ENCODE measurements at places on chromosomes 1 and 21.

DNA sequence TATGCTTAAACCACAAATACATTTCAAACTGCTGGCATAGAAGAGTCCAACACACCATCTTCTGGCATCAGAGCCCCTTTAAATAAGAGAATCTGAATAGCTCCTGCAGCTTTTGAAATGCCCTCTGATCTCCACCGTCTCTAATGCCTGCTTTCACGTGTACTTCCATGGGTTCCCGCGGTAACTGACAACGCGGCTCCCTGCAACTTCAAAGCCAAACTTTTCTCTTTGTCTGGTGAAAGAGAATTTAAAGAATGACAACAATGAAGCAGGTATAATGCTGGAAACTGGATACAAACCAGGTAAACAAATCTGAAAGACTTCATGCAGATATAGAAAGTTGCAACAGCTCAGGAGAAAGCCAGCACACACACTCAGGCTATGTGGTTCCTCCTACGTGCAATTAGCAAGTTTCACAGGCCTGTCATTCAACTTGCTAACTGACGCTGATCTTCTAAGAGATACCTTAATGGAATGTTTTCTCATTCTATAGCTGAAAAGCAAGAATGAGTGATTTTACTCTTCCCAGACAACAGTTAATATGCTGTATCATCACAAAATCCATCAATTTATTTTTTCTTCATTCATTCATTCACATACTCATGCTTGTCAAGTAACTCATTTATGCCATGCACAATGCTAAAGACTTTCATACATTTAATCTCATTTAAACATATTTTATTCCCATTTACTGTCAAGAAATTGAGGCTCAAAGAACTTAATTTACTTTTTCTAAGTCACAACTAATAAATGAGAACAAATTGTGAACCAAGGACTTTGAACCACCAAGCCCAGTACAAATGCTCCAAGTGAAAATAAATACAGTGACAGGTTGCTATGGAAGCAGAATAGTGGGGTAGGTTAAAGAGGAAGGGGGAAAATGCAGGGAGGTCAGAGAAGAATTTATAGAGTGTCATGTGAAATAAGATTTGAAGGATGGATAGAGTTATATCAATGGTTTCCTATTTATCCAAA lies 202.7 kb upstream of the SNX7 start:
- no peaks in the 10 kb centered on the region for H3K4me1 ChIP-seq
- no peaks in the 10 kb centered on the region for H3K27me3 ChIP-seq
- no peaks in the 10 kb centered on the region for H3K36me3 ChIP-seq
- DNase-seq: no peak
- no peak overlapping the region for H3K4me3 ChIP-seq
- no peak overlapping the region for H3K27ac ChIP-seq

- no peaks in the 10 kb centered on the region for H3K4me1 ChIP-seq
- H3K4me3 ChIP-seq: no peak overlapping the region
- no peak for DNase-seq
These were observed 47.2 kb downstream of the FMN2 start for GRCh38 chr1:240138867-240139266.

GRCh38 chr1:245058436-245058835 lies 96.3 kb upstream of the KIF26B start:
- no peak overlapping the region for H3K4me3 ChIP-seq
- H3K36me3 ChIP-seq: no peaks in the 10 kb centered on the region
- no peaks in the 10 kb centered on the region for H3K27me3 ChIP-seq
- no peaks in the 10 kb centered on the region for H3K4me1 ChIP-seq
- DNase-seq: no peak

- no peak overlapping the region for H3K4me3 ChIP-seq
- H3K36me3 ChIP-seq: no peaks in the 10 kb centered on the region
- H3K4me1 ChIP-seq: no peaks in the 10 kb centered on the region
- H3K27ac ChIP-seq: no peak overlapping the region
These were observed 98.9 kb upstream of the RGS18 start for GRCh38 chr1:192059407-192059806.

- no peaks in the 10 kb centered on the region for H3K27me3 ChIP-seq
- no peak for DNase-seq
- H3K4me1 ChIP-seq: no peaks in the 10 kb centered on the region
- H3K27ac ChIP-seq: no peak overlapping the region
- no peaks in the 10 kb centered on the region for H3K36me3 ChIP-seq
These were observed 13.7 kb downstream of the WASF2 start for GRCh38 chr1:27476237-27476636.

- DNase-seq: no peak
- no peaks in the 10 kb centered on the region for H3K4me1 ChIP-seq
- H3K36me3 ChIP-seq: no peaks in the 10 kb centered on the region
- no peaks in the 10 kb centered on the region for H3K27me3 ChIP-seq
- no peak overlapping the region for H3K4me3 ChIP-seq
These were observed 195.7 kb upstream of the KIAA0040 start for GRCh38 chr1:175388285-175388684.

GRCh38 chr1:115647507-115647906 lies 5.7 kb downstream of the VANGL1 start:
- no peak overlapping the region for H3K27ac ChIP-seq
- no peak for DNase-seq
- no peak overlapping the region for H3K4me3 ChIP-seq
- H3K4me1 ChIP-seq: no peaks in the 10 kb centered on the region
- no peaks in the 10 kb centered on the region for H3K36me3 ChIP-seq

GRCh38 chr21:21286170-21286798 lies 288.1 kb downstream of the NCAM2 start:
- H3K27ac ChIP-seq: no peak overlapping the region
- no peaks in the 10 kb centered on the region for H3K27me3 ChIP-seq
- no peak overlapping the region for H3K4me3 ChIP-seq
- no peaks in the 10 kb centered on the region for H3K4me1 ChIP-seq
- DNase-seq: no peak

- H3K27ac ChIP-seq: no peak overlapping the region
- no peak overlapping the region for H3K4me3 ChIP-seq
- no peaks in the 10 kb centered on the region for H3K4me1 ChIP-seq
- DNase-seq: no peak
- no peaks in the 10 kb centered on the region for H3K36me3 ChIP-seq
These were observed 44.4 kb downstream of the COLGALT2 start for GRCh38 chr1:183993132-183993531.

DNA sequence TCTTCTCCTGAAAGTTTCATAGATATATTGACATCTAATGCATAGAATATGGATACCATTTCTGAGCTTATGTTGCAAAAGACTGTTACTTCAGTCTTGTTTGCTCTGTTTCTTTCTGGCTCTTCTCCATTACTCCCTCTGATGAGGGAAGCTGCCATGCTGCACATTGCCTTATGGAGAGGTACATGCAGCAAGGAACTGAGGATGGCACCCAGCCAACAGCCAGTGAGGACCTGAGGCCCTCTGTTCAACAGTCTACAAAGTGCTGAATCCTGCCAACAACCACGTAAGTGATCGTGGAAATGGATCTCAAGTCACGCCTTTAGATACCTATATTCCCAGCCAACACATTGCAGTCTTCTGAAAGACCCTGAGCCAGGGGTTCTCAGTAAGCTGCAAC lies 66.6 kb upstream of the ADAMTS5 start:
- H3K36me3 ChIP-seq: no peaks in the 10 kb centered on the region
- no peaks in the 10 kb centered on the region for H3K4me1 ChIP-seq
- no peak overlapping the region for H3K27ac ChIP-seq
- no peak overlapping the region for H3K4me3 ChIP-seq
- H3K27me3 ChIP-seq: no peaks in the 10 kb centered on the region

GRCh38 chr1:212228591-212229119 lies 56.6 kb upstream of the PPP2R5A start:
- H3K4me3 ChIP-seq: no peak overlapping the region
- no peaks in the 10 kb centered on the region for H3K36me3 ChIP-seq
- H3K4me1 ChIP-seq: no peaks in the 10 kb centered on the region
- H3K27me3 ChIP-seq: no peaks in the 10 kb centered on the region

- no peaks in the 10 kb centered on the region for H3K36me3 ChIP-seq
- H3K27me3 ChIP-seq: no peaks in the 10 kb centered on the region
These were observed 12.6 kb upstream of the CHI3L2 start for GRCh38 chr1:111214884-111215283.

DNA sequence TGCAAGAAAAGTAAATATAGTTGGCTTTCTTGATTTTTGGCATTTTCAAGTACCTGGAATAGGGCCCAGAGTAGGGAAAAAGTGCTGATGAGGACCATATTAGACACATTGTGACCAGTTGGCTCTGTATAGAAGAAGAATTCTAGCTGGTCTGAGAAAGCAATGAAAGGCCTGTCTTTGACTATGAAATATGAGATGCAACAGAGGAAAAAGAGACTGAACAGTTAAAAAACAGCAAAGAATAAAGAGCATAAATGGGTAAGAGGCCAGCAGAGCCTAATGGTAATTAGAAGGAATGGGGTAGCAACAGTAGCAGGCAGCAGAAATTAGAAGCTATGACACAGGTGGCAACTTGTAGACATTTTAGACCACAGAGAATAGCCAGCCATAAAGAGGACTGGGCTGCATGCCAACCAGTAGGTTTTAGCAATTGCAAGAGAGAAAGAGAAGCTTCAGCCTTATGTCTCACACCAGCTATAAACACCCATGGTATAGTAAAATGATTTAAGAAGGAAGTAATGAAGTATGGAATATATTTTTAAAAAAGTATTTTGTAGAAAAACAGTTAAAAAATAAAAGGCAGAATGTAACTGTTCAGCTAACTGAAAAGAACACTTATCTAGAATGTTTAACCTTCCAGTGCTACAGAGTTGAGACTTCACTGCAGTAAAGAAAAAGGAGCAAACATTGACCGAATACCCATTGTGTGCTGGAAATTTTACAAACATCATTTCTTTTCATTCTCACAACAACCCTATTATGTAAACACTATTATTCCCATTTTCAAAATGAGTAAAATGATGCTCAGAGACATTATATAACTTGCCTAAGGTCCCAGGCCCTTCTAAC lies 114.1 kb downstream of the LHX4 start:
- no peaks in the 10 kb centered on the region for H3K4me1 ChIP-seq
- H3K27me3 ChIP-seq: no peaks in the 10 kb centered on the region
- H3K36me3 ChIP-seq: no peaks in the 10 kb centered on the region
- no peak overlapping the region for H3K27ac ChIP-seq
- no peak for DNase-seq

DNA sequence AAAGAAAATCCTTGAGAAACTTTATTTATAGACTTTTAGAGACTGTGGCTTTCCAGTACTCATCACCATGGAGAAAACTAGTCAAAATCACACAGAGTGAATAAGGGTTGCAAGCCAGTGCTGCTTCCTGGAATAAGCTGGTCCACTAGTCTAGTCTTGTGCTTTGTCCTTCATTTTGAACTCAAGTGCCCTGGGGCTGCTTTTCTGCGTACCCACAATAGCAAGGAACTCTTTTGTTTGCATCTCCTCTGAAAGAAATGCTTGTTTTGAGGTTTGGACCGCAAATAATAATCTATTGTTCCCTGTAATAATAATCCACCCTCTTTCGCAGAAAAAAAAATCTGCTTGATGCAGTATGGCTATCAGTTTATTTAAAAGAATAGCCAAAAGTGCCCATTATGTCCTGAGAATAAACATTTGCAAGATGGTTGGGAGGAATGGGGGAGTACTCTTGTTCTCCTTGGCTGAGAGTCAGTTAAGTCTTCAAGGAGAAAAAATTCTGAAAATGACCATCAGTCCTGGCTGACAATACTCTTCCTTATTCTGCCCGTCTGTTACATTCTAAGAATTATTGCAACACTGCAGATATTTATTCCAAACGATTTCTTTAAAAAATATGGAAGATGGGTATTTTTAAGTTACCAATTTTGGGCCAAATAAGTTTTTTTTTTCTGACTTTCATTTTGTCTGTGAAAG lies 41.9 kb downstream of the MPZL1 start:
- no peaks in the 10 kb centered on the region for H3K36me3 ChIP-seq
- no peak overlapping the region for H3K27ac ChIP-seq
- no peaks in the 10 kb centered on the region for H3K27me3 ChIP-seq
- no peak for DNase-seq
- H3K4me1 ChIP-seq: peaks cover 8% of the 10 kb centered on the region

DNA sequence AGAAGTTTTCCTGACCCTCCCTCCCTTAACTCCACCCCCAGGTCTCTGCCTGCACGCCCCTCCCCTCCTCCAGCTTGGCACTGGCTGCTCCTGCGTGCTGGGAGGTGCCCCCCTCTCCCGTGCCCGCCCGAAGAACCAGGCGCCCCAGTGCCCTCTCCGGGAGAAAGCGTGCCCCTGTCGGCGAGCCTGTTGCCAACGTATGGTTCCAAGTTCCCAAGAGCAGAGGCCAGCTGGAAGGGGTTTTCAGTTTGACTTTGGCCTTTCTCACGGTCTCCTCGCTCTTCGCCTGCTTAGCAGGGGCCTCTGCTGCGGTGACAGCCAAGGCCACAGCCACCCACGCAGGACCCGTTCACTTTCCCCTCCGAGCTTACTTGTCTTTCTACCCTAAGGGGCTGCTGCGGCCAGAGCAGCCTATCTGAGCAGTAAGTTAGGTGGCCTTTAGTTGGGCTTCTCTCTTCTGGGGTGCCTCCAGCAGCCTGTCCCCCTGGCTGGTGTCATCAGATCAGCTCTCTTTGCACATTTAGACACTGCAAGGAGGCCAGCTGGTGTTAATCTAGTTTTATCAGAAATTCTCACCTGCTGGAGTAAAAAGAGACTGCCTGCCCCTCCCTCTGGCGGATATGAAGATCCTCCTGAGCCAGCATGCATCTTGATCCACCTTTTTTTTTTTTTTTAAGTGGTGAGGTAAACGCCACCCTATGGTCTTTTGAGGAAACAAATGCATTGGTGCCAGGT lies 1.5 kb downstream of the STUM start:
- DNase-seq: peak; percentile 60
- peak overlapping the region; percentile 29 for H3K4me3 ChIP-seq
- H3K4me1 ChIP-seq: peaks cover 5% of the 10 kb centered on the region
- no peaks in the 10 kb centered on the region for H3K27me3 ChIP-seq

DNA sequence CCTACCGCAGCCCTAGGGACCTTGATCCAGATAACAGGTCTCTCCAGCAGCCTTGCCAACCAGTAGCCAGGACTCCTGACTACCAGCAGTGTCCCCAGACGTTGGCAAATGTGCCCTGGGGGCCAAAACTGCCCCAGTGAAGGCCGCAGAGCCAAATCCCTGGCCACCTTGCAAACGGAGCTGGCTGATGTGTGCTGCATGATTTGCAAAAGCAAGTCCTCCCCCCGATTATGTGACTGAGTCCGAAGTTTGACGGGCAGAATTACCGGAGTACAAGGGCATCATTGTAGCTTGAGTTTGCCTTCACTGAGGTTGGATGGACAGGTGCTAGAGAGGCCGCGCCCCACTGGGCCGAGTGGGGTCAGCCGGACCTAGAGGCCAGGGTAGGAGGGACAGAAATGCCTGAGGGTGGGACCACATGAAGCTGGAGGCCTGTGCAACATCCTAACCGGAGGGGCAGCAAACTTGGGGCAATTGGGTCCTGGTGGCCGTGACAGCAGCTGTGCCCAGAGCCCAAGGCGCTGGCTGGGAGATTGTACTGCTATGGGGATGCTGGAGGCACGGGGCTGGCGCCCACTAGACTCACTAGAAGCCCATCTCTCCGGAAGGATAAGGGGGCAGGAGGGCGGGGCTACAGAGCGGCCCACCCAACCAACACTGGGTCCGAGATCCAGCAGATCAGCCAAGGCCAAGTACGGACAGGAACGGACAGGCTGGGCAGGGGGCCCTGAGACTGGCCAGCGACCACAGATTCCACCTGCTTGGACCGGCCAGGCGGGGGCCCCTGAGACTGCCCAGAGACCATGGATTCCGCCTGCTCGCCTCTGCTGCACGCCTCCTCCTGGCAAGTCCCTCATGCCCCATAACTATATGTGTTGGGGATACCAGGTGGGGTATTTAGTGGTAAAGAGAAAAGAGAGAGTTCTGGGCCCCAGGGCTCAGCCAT lies 2.8 kb downstream of the ARHGEF16 start:
- H3K27ac ChIP-seq: no peak overlapping the region
- H3K4me1 ChIP-seq: no peaks in the 10 kb centered on the region
- peaks cover 6% of the 10 kb centered on the region for H3K27me3 ChIP-seq
- H3K36me3 ChIP-seq: no peaks in the 10 kb centered on the region

- DNase-seq: no peak
- H3K27ac ChIP-seq: no peak within 1 kb of the TSS
- H3K36me3 ChIP-seq: no peaks in the 10 kb centered on the region
- H3K4me3 ChIP-seq: peak within 1 kb of the TSS; percentile 16
- no peaks in the 10 kb centered on the region for H3K27me3 ChIP-seq
These were observed at the start of gene RHBG for GRCh38 chr1:156368889-156369684. Gene RHBG, plus strand, starts transcription at chr1:156369211. Its CDS starts 39 bp downstream, at chr1:156369250.
